ENCODE measurements at places on chromosomes 7 and 10.

- DNase-seq = peak; percentile 59
Observed at GRCh38 chr7:67019562-67020390, 23.1 kb downstream of the TYW1 start.

DNA sequence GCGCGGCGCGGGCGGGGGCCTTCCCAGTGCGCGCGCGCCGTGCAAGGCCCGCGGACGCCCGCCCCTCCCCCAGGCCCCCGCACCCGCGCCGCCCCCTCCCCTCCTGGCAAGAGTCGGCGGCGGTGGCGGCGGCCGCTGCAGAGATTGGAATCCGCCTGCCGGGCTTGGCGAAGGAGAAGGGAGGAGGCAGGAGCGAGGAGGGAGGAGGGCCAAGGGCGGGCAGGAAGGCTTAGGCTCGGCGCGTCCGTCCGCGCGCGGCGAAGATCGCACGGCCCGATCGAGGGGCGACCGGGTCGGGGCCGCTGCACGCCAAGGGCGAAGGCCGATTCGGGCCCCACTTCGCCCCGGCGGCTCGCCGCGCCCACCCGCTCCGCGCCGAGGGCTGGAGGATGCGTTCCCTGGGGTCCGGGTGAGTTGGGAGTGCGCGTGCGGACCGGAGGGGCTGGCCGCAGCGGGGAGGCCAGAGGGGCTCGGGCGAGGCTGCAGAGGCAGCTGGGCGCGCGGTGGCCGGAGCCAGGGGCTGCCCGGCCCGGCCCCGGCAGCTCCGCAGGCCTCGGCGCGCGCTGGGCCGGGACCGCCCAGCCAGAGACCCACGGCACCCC is at the start of gene BMPR1A:
Gene BMPR1A, plus strand, starts transcription at position 109 of the 602 bp plus-strand sequence. CDS start 119,400 bp downstream, outside the sequence.
- DNase-seq = peak; percentile 85

DNA sequence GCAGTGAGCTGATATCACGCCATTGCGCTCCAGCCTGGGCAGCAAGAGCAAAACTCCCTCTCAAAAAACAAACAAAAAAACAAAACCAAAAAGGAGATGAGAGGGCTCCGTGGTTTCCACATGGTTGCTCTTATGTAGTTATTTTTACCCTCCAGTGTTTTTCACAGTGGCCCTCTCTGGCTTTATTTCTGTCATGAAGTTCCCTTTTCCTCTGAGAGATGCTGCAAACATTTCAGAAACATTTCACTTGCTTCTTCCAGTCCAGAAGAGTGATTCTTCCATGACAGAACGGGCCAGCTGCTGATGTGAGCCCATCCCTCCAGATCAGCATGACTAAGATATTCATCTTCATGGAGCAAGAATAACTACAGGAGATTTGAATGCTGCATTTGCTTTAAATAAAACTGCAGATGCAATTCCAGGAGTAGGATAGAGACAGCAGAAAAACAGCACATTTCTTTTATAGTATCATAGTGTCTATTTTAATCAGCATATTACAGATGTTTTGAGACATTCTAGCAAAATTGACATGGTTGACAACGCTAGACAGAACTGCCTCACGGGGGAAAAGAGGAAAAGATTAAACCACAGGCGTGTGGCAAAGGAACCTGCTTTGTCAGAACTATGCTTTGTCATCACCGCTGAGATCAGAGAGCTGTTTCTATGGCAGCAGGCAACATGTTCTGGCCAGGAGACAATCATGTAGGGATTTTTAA is 40.3 kb downstream of the NRCAM start:
- peak; percentile 20 for DNase-seq

GRCh38 chr10:49735848-49736563 is 26.1 kb downstream of the OGDHL start:
- no peak for DNase-seq

GRCh38 chr7:100632951-100633717 is 8.2 kb downstream of the TFR2 start:
- DNase-seq = peak; percentile 13

GRCh38 chr7:47751043-47751442 is 169.1 kb upstream of the TNS3 start:
- DNase-seq = no peak

DNA sequence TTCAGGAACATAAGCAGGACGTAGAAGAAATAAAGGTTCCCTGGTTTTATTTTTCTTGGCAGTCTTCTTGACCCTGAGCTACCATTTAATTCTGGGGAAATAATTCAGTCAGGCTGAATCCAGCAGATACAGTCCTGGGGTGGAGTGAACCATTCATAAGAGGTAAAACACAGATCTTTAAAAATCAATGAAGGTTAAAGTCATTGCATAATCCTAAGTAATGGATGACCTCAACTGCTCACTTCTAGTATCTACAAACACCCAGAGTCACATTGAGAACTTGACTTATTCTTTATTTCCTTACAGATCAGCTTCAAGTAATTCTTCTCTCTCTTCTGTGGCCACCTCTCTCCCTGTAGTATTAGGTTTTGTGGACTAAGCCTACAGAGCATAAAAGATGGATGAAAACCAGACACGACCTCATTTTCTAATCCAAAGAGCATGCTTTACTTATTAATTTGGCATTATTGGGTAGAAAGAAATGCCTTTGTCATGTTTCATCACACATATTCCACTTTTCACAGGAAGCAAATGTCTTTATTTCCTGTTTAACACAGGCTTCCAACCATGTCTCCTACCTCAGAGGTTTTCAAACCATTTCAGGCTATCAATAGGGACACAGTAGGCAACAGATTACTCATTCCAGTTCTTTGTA is 182.3 kb upstream of the IMMP2L start:
- DNase-seq = peak; percentile 74

DNA sequence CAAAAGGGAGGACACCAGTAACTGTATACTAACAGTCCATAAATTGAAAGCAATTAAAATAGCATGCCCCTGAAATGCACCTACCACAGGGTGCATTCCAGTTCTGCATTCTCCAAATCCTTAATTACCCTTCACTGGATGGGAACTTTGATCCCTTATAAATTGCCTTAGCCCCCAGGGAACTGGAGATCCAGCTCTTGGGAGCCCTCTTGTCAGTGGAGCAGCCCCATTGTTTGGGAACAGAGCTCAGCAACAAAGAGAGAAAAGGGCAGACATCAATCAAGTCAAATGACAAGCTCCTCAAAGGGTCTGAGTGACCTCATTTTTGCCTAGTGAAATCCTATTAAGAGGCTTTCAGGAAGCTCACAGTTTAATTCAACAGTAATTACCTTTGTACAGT is 472.6 kb downstream of the XPNPEP1 start:
- DNase-seq = no peak

- DNase-seq = no peak
Observed at GRCh38 chr10:15739254-15739970, 19.7 kb upstream of the ITGA8 start.

- no peak for DNase-seq
Observed at GRCh38 chr7:108653526-108653925, 83.9 kb downstream of the DNAJB9 start.

- peak; percentile 71 for DNase-seq
Observed at GRCh38 chr10:6741541-6741941, 161.5 kb upstream of the PRKCQ start.

- no peak for DNase-seq
Observed at GRCh38 chr7:1025743-1026581, 18.4 kb upstream of the GPR146 start.

- DNase-seq = no peak
Observed at GRCh38 chr7:13457790-13458189, 531.7 kb downstream of the ETV1 start.

- DNase-seq = peak; percentile 1
Observed at GRCh38 chr7:31432836-31433340, 81.0 kb upstream of the ITPRID1 start.

DNA sequence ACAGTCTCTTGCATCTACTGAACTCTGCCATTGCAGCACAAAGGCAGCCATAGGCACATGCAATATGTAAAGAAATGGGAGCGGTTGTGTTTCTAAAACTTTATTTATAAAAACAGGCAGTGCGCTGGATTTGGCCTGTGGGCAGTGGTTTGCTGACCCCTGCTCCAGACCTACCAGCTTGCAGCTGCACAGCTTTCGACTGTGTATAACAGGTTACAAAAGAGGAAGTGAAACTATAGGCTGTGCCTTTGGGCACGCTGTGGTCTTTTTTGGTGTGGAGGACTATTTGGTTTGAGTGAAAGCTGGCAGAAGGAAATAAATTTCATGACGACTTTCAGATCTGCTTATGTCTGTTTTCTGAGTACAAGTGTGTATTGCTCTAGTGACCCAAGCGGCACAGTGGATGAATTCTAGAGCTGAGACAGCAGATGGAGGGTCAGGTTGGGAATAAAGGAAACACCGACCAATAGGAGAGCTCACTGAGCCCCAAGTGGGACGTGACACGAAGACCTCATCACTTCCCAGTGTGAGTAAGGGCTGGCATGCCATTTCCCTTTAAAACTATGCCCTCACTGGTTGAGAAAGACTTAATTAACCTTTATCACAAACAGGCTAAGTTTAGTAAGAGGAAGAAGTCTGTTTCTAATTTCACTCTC is 152.7 kb downstream of the ANK3 start:
- DNase-seq = peak; percentile 63

DNA sequence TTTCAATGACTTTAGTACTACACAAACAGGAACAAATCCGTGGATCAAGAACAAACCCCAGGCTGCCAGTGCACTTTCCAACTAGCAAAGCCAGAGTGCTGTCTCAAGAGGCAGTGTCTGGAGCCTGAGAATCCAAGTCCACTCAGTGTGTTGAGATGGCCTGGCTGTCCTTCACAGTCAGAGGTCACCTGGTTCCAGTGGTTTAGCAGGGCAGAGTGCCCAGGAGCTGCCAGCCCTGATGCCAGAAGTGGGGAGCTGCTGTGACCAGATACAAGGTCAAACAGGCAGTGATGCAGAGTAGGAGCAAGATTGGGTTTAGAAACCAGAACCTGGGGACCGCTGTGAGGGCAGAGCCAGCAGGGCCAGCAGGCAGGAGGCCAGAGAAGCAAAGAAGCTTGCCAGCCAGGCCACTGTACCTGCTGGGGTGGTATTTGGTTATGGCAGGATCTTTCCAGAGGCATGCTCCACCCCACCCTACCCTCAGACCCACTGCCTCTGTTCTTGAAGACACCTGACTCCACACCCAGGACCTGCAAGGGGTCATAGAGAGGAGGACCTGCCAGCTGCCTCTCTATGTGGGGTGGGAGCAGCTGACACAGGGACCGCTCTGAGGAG is 35.6 kb upstream of the C10orf90 start:
- DNase-seq = no peak

DNA sequence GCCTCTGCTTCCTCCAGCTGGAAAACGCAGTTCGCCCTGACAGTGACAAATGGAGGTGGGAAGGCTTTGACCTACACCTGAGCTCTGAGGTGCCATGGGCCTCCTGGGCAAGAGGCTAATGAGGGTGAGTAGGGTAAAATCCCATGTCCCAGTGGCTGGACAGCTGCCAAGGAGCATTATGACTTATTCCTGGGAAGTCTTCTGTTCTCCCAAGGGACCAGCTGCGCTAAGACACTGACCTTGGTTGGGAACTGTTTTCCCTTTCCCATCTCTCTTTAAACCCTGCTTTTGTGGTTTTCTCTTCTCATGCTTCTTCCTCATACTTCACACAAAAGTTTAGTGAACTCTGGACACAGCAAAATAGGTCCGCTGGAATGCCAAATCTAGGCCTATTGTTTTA is 72.6 kb downstream of the COPG2 start:
- peak; percentile 13 for DNase-seq

- DNase-seq = no peak
Observed at GRCh38 chr10:115604627-115605026, 511.5 kb downstream of the ATRNL1 start.

DNA sequence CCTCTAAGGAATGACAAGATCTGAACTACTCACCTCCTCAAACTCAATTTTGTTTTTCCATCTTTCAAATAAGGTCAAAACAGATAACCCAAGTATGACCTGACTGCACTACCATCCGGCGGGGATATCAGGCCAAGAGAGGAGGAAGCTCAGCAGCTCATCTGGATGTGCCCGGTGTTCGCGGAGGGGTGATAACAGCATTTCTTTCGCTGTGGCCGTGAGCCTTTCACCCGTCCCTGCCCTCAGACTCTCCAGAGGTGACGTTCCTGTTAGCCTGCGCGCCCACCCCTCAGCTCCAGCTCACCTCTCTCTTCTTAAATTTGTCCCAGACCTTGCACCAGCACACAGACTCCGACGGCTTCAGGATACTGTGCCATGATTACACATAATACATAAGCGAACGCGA is 526 bp downstream of the ZNF248 start:
- peak; percentile 5 for DNase-seq

DNA sequence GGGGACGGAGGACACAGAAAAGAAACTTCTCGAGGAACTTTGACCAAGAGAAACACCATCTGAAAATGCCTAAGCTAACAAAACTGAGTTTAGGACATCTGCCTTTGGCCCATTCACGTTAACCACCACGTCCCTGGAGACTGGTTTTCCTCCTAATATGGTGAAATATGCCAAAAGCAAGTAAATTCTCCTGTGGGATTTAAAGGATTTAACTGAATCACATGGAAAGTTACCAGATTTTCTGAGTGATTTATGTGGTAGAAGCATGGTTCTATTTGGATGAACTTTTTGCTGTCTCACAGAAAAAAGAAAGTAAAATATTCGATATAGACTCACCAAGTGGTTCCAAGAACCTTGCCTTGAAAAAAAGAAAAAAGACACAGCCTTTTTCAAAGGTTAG is 30.4 kb upstream of the BMPER start:
- peak; percentile 99 for DNase-seq

DNA sequence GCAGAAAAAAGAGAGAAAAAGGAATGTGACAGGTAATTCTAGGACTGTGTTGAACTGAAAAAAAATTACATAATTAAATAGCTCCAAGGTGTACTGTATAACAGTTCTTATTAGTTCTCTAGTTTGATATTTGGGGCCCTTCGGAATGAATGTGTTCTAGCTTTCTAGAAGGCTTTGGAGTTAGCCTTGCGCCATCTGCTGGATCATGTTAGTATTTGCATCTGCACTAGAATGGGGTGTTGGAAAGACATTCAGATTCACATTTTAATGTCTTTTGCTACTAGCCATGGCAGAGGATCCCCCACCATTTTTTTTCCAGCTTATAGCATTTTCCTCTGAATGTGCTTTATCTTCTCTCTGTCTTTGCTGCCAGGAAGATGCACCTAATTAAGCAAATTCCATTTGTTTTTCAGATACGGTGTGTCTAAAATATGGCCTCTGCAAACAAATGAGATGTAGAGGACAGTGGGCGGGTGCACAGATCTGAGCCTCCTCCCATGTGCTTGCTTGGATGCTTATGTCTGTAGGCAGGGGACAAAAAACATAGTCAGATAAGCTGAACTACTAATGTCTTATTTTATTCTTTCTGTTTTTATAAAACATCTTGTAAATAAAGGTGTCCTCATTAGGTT is 238.5 kb downstream of the PHF14 start:
- DNase-seq = peak; percentile 66

- peak; percentile 61 for DNase-seq
Observed at GRCh38 chr7:139763330-139763729, 14.5 kb downstream of the HIPK2 start.

DNA sequence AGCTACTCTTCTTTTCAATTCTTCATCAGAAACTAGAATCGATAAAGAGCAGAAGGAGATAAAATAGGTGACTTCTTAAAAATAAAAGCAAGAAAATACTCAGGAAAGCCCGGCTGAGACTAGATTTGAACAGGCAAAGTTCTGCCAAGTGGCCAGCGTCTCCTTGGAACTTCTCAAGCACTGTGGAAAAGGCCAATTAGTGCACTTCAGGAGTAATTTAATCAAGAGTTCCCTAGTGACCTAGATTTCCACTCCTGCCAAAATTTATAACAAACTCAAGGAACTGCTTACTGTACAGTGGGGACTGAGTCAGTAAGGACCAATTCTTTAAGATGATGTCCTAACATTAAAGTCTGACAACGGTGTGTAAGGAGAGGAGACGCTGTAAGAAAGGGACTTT is 57.3 kb downstream of the CHCHD3 start:
- no peak for DNase-seq
